ENCODE measurements at places on chromosomes 6 and 20.
A peak's percentile ranks its signal among the peaks of the same experiment; 100 is the strongest.

DNA sequence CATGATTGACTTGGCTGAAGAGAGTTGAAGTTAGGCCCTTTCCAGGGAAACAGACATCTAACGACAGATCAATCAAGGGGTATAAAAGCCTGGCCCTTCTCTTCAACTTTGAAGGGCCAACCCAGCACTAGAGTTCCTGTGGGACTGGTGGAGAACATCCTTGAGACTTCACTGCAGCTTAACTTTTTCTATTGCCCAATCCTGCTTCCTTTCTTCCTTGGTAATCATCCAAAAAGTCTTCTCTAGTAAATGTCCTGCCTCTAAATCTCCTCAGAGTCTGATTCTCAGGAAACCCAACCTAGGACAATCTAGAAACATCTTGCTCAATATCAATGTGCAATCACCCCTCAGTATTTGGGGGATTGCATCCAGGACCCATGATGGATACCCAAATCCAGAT, 1.9 kb downstream of the MKKS start:
- DNase-seq = no peak

DNA sequence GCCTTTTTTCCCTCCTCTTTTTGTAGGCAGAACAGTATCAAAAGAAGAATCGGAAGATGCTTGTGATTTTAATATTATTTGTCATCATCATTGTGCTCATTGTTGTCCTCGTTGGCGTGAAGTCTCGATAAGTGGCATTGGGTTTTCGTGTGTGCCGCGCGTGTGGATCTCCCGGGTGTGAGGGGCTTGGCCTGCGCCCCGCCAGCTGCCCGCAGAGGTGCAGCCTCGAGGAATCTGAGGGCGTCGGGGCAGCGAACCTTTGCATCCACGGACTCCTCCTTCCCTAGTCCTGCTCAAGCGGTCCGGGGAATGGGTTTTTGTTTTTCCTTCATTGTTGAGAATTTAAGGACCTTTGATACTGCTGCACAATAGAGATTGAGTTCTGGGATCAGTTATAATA, 16.4 kb upstream of the NPEPL1 start:
- no peak for DNase-seq

GRCh38 chr20:21534453-21534852, 20.6 kb upstream of the NKX2-2 start:
- DNase-seq = peak; percentile 87

DNA sequence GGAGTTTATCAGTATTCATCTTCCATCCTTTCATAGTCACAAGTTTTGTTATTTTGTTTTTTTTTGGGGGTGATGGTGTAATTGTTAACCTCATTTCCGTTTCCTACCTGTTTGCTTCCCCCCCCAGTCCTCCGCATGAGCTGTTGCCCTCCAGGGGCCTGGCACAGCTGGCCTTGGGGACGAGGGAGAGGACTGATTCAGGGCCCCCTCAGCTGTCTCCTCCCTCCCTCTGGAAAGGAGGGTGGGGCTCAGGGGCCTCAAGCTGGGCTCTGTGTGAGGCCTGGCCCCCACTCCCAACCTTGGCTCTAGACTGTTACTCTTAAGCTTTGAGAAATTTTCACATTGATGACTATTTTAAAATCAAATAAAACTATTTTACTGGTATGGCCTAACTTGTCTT, 4.0 kb downstream of the LRRC73 start:
- DNase-seq = no peak

- no peak for DNase-seq
Observed at GRCh38 chr6:117740605-117741004, 65.3 kb downstream of the NUS1 start.

DNA sequence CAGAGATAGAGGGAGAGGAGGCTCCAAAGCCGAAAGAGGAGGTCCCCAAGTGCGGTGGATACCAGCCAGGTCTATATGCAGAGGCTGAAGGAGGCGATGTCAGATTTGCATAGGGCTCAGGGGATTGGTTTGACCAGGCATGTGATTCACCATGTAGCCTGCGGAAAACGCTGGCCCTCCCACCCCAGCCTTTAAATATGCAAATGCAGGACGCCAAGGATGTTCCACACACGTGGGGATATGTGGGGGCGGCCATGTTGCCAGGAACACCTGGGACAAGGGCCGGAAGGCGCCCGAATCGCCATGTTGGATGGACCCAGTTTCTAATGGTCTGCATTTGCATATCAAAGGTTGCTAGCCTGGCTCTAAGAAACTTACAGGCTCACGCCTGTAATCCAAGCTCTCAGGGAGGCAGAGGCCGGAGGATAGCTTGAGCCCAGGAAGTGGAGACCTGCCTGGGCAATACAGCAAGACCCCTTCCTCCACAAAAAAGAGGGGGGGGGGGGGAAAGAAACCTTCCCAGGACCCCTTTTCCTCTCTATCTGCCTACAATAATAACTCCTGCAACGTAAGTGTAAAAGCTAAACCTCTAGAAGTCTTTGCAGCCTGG, 110.5 kb downstream of the TULP4 start:
- no peak for DNase-seq

DNA sequence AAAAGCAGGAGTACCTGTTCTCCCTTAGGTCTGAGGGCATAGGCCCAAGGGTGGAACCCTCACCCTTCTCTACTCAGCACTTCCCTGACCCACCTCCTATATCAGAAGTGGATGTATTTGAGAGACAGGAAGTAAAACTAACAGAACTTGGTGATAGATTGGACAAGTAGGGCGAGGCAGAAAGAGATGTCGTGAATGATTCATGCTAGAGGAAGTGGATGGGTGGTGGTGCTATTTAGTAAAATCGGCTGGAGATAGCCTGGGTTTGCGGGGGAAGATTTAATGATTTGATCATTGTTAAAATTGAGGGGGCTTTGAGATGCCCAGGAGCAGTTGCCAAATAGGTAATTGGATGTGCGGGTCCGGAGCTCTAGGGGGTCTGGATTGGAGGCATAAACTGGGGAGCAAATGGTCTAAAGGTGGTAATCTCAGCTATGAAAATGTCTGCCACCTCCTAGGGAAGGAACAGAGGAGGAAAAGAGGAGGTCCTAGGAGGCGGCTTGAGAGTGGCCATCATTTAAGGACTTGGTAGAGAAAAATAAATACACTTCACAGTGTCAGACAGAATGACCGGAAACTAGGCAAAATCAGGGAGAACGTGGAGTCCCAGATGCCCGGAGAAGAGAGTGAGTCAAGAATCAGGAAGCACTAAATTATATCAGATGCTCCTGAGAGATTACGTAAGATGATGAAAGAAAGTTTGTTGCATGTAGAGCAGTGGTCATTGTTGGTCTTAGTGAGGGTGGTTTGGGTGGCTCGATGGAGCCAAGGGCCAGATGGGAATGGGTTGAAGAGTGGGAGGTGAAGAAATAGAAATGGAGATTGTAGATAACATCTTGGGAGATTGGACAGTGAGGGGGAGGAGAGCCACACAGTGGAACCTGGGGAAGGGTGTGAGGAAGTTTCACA, 142.0 kb downstream of the CEP57L1 start:
- DNase-seq = no peak

GRCh38 chr6:113625850-113626249, 231.3 kb upstream of the MARCKS start:
- no peak for DNase-seq

- DNase-seq = no peak
Observed at GRCh38 chr20:58144096-58144495, 84.4 kb downstream of the ANKRD60 start.

- DNase-seq = no peak
Observed at GRCh38 chr20:48749437-48749836, 78.4 kb downstream of the PREX1 start.

GRCh38 chr6:25972902-25973301, 10.3 kb downstream of the TRIM38 start:
- DNase-seq = no peak

DNA sequence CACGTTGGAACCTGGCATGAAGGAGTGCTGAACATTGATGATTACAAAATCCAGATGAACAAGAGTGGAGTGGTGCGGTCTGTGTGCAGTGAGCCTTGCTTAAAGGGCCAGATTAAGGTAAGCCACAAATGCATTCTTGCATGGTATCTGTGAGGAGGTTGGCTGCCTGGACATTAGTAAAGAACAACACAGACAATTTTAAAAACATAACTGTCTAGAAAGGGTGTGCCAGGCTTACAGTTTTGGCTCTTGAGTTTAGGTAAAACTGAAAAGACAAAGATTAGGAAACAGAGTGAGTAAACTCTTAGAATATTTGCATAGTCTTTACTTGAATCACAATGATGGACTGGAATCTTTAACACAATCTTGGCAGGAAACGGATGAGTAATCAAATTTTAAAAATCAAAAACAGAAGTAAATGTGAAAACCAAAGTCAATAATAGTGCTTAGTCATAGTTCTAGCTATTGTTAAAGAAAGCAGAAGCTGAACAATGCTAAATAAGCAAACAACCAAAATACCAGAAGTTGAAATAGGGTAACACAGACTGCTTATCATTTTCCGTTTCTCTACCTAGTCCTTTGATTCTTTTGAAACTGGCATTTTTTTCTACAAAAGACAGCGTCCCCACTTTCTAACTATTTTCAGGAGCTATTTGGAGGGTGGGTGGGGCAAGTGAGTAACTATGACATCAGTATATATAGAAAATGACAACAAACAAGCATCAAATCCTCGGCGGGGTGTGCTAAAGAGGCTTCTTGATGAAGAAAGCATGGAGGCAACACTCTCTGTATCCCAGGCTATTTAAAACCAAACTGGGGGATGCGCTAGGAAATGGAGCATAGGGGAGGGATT, 185.8 kb upstream of the RAB32 start:
- DNase-seq = no peak

GRCh38 chr20:34475979-34476736, 40.1 kb upstream of the DYNLRB1 start:
- no peak for DNase-seq

GRCh38 chr6:148971031-148971927, 224.4 kb downstream of the UST start:
- DNase-seq = no peak

DNA sequence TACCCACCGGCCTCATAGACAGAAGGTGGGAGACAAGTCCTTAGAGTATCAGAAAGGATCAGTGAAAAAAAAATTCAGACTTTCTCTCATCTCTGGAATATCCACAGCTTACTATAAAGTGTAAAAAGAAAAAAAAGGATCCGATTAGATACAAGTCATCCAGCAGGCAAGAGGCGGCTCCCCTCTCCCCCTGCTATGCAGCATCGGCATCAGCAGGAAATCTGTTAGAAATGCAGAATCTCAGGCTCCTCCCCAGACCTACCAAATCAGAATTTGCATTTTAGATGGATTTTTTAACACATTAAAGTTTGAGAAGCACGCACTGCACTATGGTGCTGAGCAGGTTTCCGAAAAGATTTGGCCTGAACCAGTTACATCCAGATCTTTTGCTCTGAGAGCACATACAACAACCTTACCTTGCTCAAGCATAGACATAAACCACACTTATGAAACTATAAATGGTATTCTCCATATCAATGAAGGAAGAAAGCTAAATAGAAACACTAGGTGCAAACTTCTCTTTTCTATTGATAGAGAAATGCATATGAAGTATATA, 117.0 kb upstream of the POU3F2 start:
- DNase-seq = no peak

GRCh38 chr6:36985417-36985807, 584 bp downstream of the MTCH1 start:
- DNase-seq = no peak

DNA sequence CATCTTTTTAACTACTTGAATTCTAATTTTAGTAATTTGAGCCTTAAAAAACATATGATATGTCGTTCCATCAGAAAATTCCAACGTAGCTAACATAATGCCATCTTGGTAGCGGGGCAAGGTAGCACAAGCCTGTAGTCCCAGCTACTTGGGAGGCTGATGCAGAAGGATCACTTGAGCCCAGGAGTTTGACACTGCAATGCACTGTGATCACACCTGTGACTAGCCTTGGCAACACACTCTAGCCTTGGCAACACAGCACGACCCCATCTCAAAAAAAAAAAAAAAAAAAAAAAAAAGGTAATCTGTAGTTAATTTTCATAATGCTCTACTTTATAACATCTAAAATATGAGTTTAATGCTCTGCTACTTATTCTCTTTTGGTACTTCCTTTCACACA, 6.7 kb downstream of the BCLAF1 start:
- DNase-seq = no peak

DNA sequence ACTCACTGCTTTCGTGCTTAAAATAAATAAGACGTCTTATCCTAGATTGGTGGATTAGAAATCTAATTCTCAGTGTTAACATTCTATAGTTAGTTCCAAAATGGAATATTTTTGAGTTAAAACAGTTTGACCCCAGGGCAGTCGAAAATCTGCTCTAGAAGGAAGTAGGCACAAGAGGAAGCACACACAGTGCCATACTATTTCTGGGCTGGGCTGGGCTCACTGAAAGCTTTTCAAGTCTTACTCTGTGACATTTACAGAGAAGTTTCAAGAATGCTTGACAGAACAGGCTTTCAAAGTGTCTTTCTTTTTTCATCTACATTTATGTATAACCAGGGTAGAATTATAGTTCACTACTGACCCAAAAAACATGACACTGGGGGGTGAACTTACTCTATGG, 209.8 kb downstream of the SOD2 start:
- DNase-seq = no peak

GRCh38 chr20:31845300-31845863, at the start of gene FOXS1:
Gene FOXS1, minus strand, starts transcription at chr20:31845604. Its CDS starts 62 bp downstream, at chr20:31845542.
- DNase-seq = no peak

GRCh38 chr6:170095273-170095981, 195.5 kb downstream of the DLL1 start:
- no peak for DNase-seq

- no peak for DNase-seq
Observed at GRCh38 chr20:9815632-9816031, 23.2 kb downstream of the PAK5 start.

DNA sequence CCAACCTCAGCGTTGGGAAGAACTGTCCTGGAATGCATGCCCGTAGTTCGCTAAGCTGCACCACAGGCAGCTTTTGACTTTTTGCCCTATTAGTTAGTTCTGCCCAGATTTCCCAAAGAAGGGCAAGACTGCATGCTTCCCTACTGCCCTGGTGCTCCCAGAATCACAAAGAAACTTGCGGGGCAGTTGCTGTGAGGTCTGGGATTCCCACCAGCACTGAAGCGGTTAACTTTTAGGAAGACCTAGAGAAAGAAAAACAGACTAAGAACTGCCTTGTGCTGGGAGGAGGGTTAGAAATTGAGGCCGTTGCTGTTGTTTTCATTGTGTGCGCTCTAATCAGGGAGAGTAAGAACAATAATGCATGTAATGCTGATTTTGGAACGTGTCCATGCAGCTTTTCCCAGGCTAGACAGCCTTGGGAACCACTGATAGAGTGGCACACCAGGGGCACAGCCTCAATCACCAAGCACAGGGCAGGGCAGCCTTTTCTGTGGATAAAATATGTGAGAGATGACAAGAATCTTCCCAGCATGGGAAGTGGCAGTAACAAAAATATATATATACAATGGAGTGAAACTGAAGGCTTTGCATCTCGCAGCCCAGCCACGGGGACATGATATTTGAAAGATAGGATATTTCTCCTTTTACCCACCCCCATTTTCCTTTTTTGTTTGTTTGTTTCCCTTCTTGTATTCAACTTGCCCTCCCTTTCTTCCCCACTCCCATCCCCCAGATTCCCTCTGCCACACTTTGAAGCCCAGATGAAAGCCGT, 137.7 kb upstream of the HEY2 start:
- no peak for DNase-seq

GRCh38 chr6:91268941-91269340, 682.1 kb upstream of the MAP3K7 start:
- no peak for DNase-seq

Measured in NCI-H2171 (cell line).